Neural progenitor cell (in vitro differentiated cells): ENCODE measurements at places on chromosomes 4 and X. TPM values are rescaled to one million over a fixed set of nuclear protein-coding genes. Genes with fewer than 3 reads are reported as not detected.

The USP17L11 gene
- not detected in 2 replicates for total RNA-seq

DNA sequence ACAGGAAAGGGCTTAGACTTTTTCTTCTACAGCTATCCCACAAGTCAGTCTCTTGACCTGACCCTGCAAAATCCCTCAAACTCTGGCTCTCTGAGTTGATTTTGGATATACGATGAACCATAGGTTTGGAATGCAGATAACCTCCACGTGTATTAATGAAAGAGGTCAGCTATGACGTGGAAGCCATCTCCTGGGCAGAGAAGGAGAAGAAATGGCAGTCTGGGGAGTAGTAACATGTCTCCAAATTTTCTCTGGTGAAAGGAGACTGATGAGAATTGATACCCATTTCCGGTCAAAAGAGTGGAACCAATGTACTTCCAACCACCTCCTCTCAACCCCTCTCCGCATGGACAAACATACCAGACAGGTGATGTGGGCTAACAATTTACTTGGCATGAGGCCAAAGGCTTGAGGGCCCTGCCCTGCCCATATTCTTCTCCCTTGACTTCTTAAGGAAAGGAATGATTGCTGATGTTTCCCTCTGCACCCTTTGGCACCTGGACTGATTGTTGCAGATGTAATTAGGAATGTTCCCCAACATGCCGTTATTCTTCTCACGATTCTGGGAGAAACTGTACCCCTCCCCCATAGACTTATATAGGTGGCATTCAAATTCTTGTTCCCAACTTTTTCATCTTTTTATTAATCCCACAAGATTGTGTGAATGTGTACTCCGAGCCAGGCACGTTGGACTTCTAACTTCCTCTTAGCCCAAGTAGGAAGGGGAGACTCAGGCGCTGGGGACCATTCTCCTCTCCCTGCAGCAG, 580 bp upstream of the PLS3 start:
- no peaks in the 10 kb centered on the region for H3K36me3 ChIP-seq
- peak overlapping the region; percentile 91 for H3K4me3 ChIP-seq
- no peak overlapping the region for H3K27ac ChIP-seq
- peaks cover 13% of the 10 kb centered on the region for H3K4me1 ChIP-seq
- DNase-seq: no peak
- H3K27me3 ChIP-seq: no peaks in the 10 kb centered on the region

DNA sequence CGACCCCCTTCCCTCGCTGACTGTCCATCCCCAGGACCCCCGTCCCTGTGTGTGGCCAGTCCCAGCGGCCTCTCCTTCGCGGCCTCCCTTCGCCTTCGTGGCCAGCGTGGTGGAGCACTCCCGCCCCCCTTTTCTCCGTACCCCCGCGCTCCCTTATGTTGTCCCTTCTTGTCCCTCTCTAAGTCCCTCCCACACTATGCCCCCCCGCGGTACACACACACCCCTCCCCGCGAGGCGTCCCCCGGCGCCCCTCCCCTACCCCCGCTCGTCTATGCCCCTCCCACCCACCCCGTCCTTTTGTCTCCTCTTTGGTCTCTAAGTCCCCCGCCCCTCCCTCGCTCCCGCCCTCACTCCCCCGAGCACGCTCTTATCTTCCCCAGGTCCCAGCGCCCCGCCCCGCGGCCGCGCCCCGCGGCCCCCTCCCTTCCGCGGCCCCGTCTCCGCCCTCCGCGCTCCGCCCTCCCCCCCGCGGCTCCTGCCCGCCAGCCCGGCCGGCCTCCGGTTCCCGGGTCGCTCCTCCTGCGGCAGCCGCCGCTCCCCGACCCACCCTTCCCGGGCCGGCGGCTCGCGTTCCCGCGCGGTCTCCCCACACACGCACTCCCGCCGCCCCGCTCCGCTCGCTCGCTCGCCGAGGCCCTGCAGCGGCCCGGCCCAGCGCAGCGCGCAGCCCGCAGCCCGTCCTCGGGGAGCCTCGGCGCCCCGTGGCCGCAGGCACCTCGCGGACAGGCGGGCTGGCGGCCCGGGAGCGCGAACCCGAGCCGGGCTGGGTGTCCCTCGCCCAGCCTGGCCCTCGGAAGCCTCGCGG, 26.3 kb downstream of the UTP14A start:
- H3K4me3 ChIP-seq: peak overlapping the region; percentile 52
- peak overlapping the region; percentile 33 for H3K27ac ChIP-seq
- peaks cover 47% of the 10 kb centered on the region for H3K27me3 ChIP-seq
- H3K36me3 ChIP-seq: no peaks in the 10 kb centered on the region

- no peak overlapping the region for H3K27ac ChIP-seq
- no peak overlapping the region for H3K4me3 ChIP-seq
- no peaks in the 10 kb centered on the region for H3K36me3 ChIP-seq
Measured at GRCh38 chr4:47238667-47239066, 207.3 kb downstream of the GABRB1 start.

- H3K27ac ChIP-seq: peak within 1 kb of the TSS; percentile 100
- H3K27me3 ChIP-seq: no peaks in the 10 kb centered on the region
- peak within 1 kb of the TSS; percentile 88 for H3K4me3 ChIP-seq
- peaks cover 35% of the 10 kb centered on the region for H3K4me1 ChIP-seq
Measured at GRCh38 chr4:77075869-77076799, at the start of gene CCNI. Gene CCNI (minus strand): TSS chr4:77075989. CDS start chr4:77066362, 9,627 bp downstream.
